ENCODE measurements at places on chromosomes 3 and 15. TPM values are rescaled to one million over a fixed set of nuclear protein-coding genes. Genes with fewer than 3 reads are reported as not detected.

DNA sequence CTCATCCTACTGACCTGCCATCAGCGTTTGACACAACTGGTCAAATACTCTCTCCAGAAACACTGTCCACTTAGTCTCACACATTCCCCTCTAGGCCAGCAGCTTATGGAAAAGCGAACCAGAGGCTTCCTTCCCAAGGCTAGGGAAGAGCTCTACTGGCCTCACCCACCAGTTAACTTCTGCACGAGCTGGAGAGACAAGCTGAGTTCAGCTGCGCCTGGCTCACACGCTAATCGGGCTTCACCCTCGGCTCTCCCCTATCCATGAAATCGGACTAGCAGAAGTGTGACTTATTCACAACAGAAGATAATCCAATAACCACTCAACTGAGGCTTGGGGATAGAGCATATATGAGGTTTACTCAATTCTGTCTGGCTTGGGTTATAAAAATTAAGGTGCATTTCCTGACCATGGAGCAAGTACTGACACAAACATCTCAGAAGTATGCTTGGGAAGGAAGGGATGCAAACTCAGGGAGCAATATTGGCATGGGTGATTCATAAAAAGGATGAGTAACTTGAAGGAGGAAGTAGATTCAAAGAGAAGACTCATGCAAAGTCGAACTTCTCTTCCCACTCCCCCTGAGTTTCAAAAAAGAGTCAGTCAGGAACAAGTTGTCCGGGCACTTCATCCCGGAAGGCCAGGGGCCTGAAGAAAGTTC is 73.1 kb downstream of the XXYLT1 start:
- H3K27ac ChIP-seq = no peak overlapping the region
- H3K36me3 ChIP-seq = no peaks in the 10 kb centered on the region
- H3K4me1 ChIP-seq = peaks cover 27% of the 10 kb centered on the region

DNA sequence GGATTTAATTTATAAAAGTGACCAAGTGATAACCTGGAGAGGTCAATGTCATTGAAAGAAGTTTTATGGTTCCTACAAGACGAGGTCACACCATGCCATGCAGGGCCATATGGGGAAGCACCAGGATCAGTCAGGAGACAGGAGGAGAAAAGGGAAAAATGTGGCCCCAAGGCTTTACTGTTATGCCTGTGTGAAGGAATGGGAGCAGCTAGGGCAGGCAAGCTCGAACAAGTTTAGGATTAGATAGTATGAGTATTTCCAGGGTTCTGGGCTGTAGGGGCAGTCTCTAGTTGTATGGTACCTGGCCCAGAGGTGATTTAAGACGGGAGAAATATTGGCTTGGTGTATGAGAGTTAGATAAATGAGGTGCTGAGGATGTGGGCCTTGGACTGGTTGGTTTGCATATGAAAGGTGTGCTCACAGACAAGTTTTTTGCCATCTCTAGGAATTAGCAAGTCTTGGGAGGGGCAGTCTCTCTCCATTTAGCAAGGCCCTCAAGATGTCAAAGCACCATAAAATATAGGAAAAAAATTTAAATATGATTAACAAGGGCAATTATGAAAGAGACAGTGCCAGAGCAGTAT is 36.3 kb upstream of the DCLK3 start:
- no peaks in the 10 kb centered on the region for H3K36me3 ChIP-seq
- no peaks in the 10 kb centered on the region for H3K4me1 ChIP-seq
- no peak overlapping the region for H3K4me3 ChIP-seq

DNA sequence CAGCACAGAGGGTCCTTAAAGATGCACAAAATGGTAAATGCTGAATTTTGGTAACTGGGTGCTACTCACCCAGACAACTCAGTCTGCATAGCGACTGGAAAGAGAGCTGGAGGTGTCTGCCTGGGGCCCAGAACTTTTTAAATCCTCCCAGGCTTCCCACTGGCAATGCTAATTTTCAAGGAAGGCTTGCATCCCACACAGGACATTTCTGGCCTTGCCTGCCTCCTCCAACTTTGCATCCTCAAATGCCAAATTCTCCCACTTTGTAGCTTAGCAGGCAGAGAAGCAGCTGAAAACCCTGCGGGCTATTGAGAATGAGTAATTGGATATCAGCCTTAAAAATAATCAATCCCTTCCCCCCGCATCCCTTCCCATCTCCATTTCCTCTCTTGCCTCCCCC is 656.6 kb upstream of the ADAMTS9 start:
- H3K4me3 ChIP-seq = no peak overlapping the region
- no peaks in the 10 kb centered on the region for H3K4me1 ChIP-seq
- no peaks in the 10 kb centered on the region for H3K27me3 ChIP-seq
- no peak overlapping the region for H3K27ac ChIP-seq

GRCh38 chr3:14605067-14605466 is 46.5 kb upstream of the CCDC174 start:
- H3K27ac ChIP-seq = no peak overlapping the region
- H3K4me3 ChIP-seq = no peak overlapping the region
- H3K27me3 ChIP-seq = peaks cover 8% of the 10 kb centered on the region

- H3K4me1 ChIP-seq = peaks cover 13% of the 10 kb centered on the region
- H3K36me3 ChIP-seq = no peaks in the 10 kb centered on the region
- H3K27me3 ChIP-seq = no peaks in the 10 kb centered on the region
- H3K4me3 ChIP-seq = no peak overlapping the region
Observed at GRCh38 chr15:89751748-89752147, 699 bp upstream of the MESP1 start.

GRCh38 chr3:122313281-122313680 is 11.8 kb upstream of the CSTA start:
- no peaks in the 10 kb centered on the region for H3K36me3 ChIP-seq
- H3K27me3 ChIP-seq = no peaks in the 10 kb centered on the region
- no peak overlapping the region for H3K4me3 ChIP-seq
- peak overlapping the region; percentile 81 for H3K27ac ChIP-seq
- H3K4me1 ChIP-seq = peaks cover 20% of the 10 kb centered on the region

DNA sequence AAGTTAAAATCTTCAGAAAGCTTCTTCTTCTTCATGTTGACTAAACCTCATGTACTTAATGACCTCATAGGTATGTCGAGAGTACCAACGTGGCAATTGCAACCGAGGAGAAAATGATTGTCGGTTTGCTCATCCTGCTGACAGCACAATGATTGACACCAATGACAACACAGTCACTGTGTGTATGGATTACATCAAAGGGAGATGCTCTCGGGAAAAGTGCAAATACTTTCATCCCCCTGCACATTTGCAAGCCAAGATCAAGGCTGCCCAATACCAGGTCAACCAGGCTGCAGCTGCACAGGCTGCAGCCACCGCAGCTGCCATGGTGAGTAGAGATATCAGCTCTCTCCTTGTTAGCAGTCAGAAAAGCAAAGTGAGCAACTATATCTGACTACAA is 176.5 kb downstream of the MBNL1 start:
- no peak overlapping the region for H3K4me3 ChIP-seq
- DNase-seq = no peak
- no peaks in the 10 kb centered on the region for H3K27me3 ChIP-seq
- no peak overlapping the region for H3K27ac ChIP-seq
- H3K4me1 ChIP-seq = peaks cover 8% of the 10 kb centered on the region

DNA sequence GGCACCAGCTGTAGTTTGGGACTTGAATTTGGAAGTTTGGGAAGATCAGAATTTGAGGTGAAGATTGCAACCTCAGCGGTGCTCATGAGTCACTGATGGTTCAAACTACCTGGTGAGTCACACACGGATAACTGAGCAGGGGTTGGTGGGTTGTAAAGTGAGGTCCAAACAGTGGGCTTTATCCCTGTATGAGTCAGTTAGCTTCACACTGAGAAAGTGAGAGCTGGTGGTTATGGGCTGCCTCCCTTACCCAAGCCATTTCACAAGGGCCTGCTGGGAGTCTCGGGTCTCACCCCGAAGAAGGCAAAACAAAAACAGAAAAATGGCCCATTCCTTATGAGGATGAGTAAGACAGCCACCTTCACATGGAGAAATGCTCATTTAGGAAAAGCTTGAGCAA is 77.0 kb downstream of the ITGA11 start:
- DNase-seq = no peak
- peaks cover 7% of the 10 kb centered on the region for H3K4me1 ChIP-seq
- no peak overlapping the region for H3K27ac ChIP-seq
- no peaks in the 10 kb centered on the region for H3K36me3 ChIP-seq

GRCh38 chr3:126848991-126849390 is 133.9 kb upstream of the PLXNA1 start:
- no peaks in the 10 kb centered on the region for H3K36me3 ChIP-seq
- no peak for DNase-seq
- no peak overlapping the region for H3K27ac ChIP-seq

- no peaks in the 10 kb centered on the region for H3K36me3 ChIP-seq
- no peaks in the 10 kb centered on the region for H3K27me3 ChIP-seq
- no peak overlapping the region for H3K27ac ChIP-seq
- H3K4me1 ChIP-seq = no peaks in the 10 kb centered on the region
- DNase-seq = no peak
- H3K4me3 ChIP-seq = no peak overlapping the region
Observed at GRCh38 chr15:33971811-33972210, 3.5 kb downstream of the CHRM5 start.

- no peak overlapping the region for H3K27ac ChIP-seq
- DNase-seq = no peak
- no peak overlapping the region for H3K4me3 ChIP-seq
- no peaks in the 10 kb centered on the region for H3K36me3 ChIP-seq
Observed at GRCh38 chr3:188542196-188542595, 388.2 kb downstream of the LPP start.

GRCh38 chr3:89521328-89521727 is 413.9 kb downstream of the EPHA3 start:
- no peaks in the 10 kb centered on the region for H3K36me3 ChIP-seq
- no peaks in the 10 kb centered on the region for H3K27me3 ChIP-seq
- H3K27ac ChIP-seq = no peak overlapping the region
- H3K4me1 ChIP-seq = no peaks in the 10 kb centered on the region

- no peaks in the 10 kb centered on the region for H3K36me3 ChIP-seq
- DNase-seq = no peak
- no peak overlapping the region for H3K27ac ChIP-seq
- no peak overlapping the region for H3K4me3 ChIP-seq
- H3K4me1 ChIP-seq = no peaks in the 10 kb centered on the region
- no peaks in the 10 kb centered on the region for H3K27me3 ChIP-seq
Observed at GRCh38 chr3:139326707-139327106, 17.1 kb upstream of the MRPS22 start.

DNA sequence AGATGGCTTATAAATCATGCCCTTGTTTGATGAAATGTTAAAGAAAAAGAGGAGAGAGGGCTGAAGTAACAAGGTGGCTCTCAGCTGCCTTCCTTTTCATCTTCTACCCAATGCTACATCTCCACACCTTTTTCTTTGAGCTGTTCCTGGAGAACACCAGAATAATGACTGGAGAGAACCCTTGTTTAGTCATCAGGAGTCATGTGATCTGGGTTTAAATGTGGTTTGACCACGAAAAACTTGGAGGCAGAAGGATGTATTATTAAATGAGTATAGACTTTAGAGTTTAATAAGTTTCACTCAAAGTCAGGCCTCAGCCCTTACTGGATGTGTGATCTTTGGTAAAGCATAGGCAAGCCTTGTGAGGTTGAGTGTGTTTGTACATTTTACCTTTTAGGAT is 230.3 kb upstream of the TBL1XR1 start:
- no peaks in the 10 kb centered on the region for H3K4me1 ChIP-seq
- H3K4me3 ChIP-seq = no peak overlapping the region
- H3K27me3 ChIP-seq = no peaks in the 10 kb centered on the region
- no peak for DNase-seq
- no peaks in the 10 kb centered on the region for H3K36me3 ChIP-seq

GRCh38 chr3:78941587-78941986 is 826.2 kb downstream of the ROBO1 start:
- DNase-seq = no peak
- H3K4me1 ChIP-seq = no peaks in the 10 kb centered on the region
- no peak overlapping the region for H3K4me3 ChIP-seq

DNA sequence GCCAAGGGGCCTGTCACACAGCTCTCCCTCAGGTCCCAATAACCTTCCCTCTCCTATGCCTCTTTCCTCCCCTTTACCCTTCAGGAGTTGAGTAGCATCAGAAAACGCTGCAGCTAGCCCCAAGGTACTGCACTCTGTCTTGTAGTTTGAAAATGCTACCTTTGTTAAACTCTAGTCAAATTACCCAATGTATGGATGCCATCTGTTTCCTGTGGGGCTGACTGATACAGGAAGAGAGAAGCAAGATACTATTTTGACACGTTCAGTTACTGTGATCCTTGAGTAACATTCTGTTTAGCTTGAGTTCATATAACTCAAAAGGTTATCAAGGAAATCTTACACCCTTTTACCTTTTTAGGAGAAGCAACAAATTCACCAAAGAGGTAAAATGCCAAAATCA is 493.1 kb downstream of the FHIT start:
- H3K4me1 ChIP-seq = no peaks in the 10 kb centered on the region
- H3K36me3 ChIP-seq = no peaks in the 10 kb centered on the region
- H3K4me3 ChIP-seq = no peak overlapping the region
- no peak overlapping the region for H3K27ac ChIP-seq

DNA sequence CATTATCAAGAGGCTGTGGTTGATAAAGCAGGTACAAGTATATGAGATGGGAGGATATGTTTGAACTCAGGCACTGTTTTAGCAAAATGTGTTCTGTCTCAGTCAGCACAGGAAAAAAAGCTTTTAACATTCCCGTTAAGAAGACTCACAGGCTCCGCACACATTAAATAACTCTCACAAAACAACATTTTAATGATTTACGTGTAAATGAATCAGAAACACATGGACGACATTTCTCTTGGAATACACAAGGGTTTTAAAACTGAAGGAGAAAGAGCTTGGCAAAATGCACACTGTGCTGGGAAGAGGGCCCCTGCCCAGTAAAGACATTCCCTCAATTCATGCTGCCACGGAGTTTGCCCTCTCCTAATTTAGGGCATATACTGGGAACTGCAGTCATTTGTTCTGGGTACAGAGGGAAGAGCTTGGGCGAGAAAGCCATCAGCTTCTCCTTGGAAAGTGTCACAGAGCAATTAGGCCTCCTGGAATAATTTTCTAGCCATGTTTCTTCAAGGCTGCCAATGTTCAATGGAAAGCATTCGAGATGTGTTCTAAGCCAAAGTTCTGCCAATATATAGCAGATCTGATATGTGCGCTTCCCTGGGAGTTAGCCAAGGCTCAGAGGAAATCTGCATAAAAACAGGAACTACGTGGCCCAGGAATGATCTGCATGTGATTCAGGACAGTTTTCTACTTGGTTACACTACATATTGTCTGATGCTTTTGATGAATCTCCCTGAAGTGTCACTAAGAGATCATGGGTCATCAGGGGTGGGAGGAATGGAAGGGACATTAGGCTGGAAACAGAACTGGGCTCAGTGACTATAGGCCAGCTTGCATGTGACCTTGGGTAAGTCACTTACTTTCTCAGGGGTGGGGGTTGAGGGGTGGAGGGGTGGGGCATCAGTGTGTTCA is 2.2 kb upstream of the MASP1 start:
- H3K27me3 ChIP-seq = peaks cover 15% of the 10 kb centered on the region
- H3K36me3 ChIP-seq = no peaks in the 10 kb centered on the region
- peak overlapping the region; percentile 34 for H3K27ac ChIP-seq
- H3K4me3 ChIP-seq = no peak overlapping the region
- peaks cover 7% of the 10 kb centered on the region for H3K4me1 ChIP-seq

The BUB1B gene
- 9.1 TPM for total RNA-seq

The RBPMS2 gene
- total RNA-seq = 5.0 TPM

The ANKRD63 gene
- total RNA-seq = not detected

The COPG1 gene
- 114 TPM for total RNA-seq

The REC114 gene
- not detected for total RNA-seq

The PIK3CA gene
- total RNA-seq = 15.0 TPM

The BLM gene
- 1.3 TPM for total RNA-seq

The KCNMB3 gene
- total RNA-seq = 0.15 TPM

The SORD gene
- 39.3 TPM for total RNA-seq
